ENCODE measurements at places on chromosomes 2 and 18. TPM values are rescaled to one million over a fixed set of nuclear protein-coding genes. Genes with fewer than 3 reads are reported as not detected.

Gene VIT
- not detected for total RNA-seq

Gene RNMT
- 44.5 TPM for total RNA-seq

Gene MAPK4
- total RNA-seq = 7.0 TPM

Gene DNAJC10
- 174 TPM for total RNA-seq

Gene KRCC1
- total RNA-seq = 33.9 TPM

GRCh38 chr18:12036201-12036751 lies 55.0 kb downstream of the IMPA2 start:
- no peak for DNase-seq

DNA sequence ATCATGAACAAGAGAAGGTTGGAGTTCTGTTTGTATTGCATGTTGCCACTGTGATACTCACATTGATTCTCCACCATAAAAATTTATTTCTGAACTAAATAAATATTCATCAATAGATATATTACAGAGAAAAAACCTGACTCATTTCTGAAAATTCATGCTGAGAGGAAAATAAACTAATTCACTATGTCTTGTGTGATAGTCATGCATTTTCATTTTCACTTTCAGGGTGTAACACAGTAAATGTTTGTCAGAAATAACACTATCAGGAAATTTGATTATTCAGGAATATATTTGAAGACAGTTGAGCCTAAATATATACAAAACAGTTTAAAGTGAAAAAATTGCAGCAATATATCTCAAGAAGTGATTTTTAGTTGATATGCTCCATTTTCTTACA lies 335.2 kb downstream of the KCNJ3 start:
- no peak for DNase-seq

DNA sequence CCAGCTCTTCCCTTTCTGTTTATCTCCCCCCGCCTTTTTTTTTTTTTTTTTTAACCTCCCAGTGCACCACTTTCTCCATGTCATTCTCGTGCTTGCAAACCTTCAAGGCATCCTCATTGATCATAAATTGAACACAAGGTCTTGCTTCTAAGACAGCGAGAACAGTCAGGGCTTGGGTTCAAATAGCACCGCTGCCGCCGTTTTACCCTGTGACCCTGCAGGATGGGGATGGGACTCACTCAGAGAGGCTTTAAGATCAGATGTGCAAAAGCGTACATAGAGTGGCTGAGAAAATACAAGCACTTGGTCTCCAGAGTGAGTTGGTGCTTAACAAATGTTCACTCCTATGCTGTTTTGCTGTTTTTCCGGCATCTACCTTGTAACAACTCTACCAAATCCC lies 93.6 kb downstream of the TCF7L1 start:
- no peak for DNase-seq

GRCh38 chr2:240922245-240922981 lies 16.3 kb downstream of the CROCC2 start:
- DNase-seq = no peak

DNA sequence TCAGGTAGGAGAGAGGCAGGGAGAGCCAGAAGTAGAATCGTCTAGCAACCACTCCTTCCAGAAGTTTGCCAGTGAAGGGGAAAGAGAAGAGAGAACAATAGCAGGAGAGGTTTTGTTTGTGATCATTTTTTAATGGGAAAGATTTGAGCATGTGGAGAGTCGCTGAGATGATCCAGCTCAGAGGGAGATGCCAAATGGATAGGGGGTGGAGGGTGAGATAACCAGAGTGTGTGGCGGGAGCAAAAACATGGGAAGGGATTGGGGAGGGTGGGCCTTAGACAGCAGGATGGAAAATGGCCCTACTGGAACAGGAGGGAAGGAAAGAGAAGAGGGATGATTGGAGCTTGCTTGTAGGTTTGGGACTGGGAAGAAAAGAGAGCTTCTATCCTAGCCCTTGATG lies 269.8 kb downstream of the GLI2 start:
- no peak for DNase-seq

Data from neural progenitor cell (in vitro differentiated cells).